ENCODE measurements at places on chromosomes 7 and 10. TPM values are rescaled to one million over a fixed set of nuclear protein-coding genes. Genes with fewer than 3 reads are reported as not detected.

- DNase-seq: peak; percentile 73
These were observed 141.6 kb downstream of the HIBADH start for GRCh38 chr7:27520815-27521790.

- DNase-seq: no peak
These were observed 56.3 kb upstream of the USP6NL start for GRCh38 chr10:11667756-11668155.

- DNase-seq: no peak
These were observed 526.4 kb downstream of the KIF20B start for GRCh38 chr10:90227786-90228185.

GRCh38 chr7:75981453-75982305, 12.7 kb downstream of the TMEM120A start:
- DNase-seq: no peak

DNA sequence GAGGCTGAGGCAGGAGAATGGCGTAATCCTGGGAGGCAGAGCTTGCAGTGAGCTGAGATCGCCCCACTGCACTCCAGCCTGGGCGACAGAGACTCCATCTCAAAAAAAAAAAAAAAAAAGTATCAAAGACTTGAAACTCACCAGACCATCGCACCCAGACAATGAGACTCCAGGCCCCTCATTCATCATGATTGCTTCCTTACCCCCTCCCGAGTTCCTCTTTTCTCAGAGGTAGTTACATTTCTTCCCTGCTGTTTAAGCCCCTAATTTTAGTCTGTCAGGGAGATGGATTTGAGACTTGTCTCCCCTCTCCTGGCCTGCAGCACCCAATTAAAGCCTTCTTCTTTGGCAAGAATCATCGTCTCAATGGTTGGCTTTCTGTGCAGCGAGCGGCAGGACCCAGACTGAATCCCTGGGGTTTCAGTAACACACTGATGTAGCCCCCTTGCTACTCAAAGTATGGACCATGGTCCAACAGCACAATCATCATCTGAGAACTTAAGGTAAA, 19.4 kb upstream of the TPST1 start:
- no peak for DNase-seq

GRCh38 chr10:132135053-132135872, 51.5 kb upstream of the DPYSL4 start:
- DNase-seq: no peak

DNA sequence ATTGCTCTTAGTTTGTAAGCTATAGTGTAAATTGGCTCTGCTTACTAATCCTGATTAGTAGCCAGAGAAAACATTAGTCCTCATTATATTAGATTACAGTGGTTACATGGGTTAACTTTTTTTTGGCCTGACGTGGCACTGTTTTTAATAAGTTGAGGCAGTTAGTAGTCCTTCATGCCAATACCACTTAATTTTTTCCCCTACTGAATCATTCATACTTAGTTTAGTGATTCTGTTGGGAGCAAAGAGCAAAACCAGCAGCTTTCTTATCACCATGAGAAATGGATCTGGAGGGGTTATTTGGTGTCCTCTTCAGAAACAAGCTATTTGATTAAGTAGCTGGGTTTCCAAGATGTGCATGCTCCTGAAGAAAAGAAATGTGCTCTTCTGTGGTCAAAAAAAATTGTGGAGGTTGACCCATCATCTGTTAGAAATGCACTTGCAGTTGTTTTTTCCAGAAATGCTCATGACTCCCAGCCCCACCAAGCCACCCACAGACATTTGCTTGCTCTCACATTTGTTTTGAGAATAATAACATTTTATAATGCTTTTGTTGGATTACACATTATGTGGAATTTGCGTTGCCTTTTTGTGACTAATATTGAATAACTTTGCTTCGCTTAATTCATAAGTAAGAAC, 258.5 kb downstream of the HDAC9 start:
- no peak for DNase-seq

- no peak for DNase-seq
These were observed 201.5 kb downstream of the ADAM12 start for GRCh38 chr10:126186766-126187165.

DNA sequence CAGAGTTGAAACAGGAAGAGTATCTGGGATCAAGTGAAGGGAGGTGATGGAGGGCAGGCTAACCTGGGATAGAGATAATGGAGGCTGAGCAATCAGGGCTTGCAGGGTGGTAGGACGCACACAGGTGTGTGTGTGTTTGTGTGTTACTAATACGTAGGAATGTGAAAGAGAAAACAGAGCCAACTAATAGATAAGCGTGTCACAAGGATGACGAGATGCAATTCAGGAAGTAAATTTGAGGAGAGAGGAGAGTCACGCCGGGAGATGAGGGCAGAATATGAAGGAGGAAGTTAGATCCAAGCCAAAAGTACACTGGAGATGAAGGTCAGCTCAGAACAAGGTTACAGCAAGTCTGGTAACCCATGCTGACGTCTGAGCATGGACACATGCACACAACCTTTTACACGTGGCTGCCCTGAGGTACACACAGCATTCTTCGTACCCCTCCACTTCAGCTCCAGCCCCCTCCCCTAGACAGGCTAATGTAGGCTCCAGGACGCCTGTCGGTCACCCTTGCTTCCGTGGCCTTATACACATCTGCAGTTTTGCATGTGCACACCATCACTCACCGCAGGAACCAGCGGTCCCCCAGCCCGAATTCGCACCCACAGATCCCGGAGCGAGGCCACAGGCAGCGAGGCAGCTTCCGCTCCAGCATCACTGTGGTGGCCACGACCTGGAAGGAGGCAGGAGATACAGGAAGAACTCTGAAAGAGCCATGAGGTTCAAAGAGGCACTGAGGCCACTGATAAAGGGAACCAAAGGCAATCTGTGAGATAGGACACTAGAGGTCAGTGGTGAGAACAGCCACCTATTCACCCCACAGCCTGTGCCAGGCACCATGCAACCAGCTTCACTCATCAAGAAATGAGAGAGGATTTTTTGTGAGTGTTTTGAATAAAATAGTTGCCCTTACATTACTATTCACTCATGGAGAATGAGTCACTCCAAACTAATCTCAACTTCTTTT, 23.7 kb upstream of the TRPV6 start:
- no peak for DNase-seq

DNA sequence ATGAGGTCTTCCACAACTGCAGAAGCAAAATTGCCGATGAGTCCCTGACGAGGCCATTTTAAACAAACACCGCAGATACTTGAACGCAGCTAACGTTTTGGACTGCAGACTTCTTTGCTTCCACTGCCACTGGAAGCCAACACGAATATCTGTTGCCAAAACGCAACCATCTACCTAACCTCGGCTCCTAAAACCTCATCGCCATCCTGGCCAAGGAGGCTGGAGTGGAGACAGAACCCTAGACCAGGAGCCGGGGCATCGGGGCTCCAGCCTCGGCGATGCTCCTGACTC, 493 bp downstream of the WDR91 start:
- peak; percentile 11 for DNase-seq

GRCh38 chr7:50022451-50022850, 70.6 kb downstream of the ZPBP start:
- no peak for DNase-seq

GRCh38 chr10:124688889-124689670, 55.1 kb downstream of the FAM53B start:
- DNase-seq: no peak

DNA sequence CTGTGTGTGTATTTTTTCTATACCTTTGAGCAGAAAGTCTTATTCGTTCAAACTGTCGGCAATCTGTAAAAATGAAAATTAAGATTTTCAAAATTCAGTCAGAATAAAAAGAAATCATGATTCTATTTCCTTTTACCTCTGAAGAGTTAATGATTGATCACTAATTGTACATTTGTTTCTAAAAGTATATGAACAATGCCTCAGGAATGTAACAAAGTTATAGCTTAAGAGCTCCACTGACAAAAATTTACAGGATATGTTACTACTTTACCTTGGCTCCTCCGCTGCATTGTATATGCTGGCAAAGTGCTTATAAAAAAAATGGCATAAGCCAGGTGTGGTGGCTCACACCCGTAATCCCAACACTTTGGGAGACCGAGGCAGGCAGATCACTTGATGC, 225.7 kb downstream of the VTI1A start:
- no peak for DNase-seq

GRCh38 chr7:94247970-94248369, 146.7 kb upstream of the COL1A2 start:
- no peak for DNase-seq

GRCh38 chr7:76179686-76180085, 22.0 kb upstream of the SRRM3 start:
- DNase-seq: no peak

DNA sequence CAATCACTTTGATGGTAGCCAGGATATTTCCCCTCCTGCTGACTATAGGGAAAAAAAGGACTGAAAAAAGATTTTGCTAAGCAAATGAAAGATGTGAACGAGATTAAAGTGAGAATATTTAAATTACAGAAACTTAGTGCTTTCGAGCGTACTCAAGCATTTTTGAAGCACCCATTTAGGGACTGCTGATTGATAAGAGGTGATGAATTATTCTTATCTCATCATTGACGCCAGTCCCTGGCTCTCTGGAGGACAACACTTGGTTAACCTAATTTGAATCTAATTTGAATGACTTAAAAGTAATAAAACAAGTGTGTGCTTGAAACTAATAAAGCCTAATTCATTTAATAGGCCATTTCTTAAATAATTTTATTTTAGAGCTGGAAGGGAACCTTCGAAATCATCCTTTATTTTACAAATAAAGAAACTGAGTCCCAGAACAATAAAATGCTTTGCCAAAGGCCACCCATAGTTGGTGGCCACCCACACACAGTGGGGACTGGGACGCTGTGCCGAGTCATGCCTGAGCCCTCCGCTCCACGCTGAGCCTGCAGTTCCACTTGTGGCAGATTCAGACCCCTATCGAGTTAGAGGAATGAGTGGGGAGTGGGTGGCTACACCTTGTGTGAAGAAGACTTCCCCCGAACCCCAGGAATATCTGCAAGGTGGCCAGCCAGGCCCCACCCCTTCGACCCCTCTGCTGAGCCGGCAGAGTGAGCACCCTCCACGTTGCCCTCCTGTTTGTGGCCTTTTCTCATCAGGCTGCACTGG, 61.1 kb upstream of the SAMD8 start:
- no peak for DNase-seq

GRCh38 chr7:158461824-158462223, 125.8 kb downstream of the PTPRN2 start:
- DNase-seq: no peak

DNA sequence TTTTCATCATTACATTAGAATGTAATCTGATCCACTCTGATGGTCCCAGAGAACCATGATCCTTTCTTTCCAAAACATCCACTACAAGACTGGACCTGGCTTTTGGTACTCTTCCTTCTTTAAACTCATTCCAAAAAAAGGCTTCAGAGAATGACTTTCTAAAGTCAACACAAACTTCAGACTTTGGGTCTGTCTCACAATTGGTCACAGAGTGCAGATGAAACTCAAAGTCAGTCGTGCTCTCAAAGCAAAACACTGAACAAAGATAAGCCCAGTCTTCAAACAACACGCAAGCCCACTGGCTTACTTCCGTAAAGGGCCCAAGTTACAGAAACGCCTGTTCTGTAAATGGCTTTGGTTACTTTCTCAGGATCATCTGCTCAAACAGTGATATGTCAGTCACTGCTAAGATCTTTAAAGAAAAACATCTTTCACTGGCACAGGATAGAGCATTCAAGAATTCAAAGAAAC, 250.9 kb upstream of the MKLN1 start:
- DNase-seq: no peak

DNA sequence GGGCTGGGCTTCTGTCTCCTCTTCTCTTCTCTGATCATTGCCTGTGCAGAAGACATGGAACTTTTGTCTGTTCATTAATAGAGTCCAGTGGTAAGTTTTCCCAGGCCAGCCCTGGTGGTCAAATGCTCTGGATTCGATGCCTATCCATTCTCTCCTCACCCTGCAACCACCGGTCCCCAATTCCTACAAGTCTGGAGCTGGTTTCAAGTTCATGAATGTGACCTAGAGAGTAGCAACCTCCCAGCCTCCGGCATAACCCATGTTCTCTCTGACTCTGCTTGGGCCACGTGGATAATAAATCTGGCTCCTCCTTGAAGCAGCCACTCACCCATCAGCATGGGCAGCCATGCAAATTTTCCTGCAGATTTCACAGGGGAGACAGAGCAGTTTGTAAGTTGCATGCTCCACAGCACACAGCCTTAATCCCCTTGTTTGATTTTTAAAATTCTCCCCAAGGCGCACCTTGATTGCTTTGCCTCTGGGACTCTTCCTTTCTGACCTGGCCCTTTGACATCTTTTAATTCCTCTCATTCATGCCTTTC, 37.3 kb upstream of the PDZD8 start:
- DNase-seq: no peak

DNA sequence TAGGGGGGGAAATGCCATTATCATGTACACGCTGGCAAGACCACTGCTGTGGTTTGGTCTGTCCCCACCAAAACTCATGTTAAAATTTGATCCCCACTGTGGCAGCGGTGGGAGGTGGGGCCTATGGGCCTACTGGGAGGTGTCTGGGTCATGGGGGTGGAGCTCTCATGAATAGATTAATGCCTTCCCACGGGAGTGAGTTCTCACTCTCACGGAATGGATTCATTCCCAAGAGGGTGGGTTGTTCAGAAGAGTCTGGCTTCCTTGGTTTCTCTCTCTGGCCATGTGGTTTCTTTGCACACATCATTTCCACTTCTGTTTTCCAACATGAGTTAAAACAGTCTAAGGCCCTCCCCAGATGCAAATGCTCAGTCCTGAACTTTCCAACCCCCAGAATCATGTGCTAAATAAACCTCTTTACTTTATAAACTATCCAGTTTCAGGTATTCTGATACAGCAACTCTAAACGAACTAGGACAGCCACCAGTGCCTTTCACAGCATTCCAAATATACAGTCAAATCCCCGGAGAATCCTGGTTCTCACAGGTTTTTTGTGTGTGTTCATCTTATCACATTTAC, 44.3 kb downstream of the SMURF1 start:
- DNase-seq: no peak

DNA sequence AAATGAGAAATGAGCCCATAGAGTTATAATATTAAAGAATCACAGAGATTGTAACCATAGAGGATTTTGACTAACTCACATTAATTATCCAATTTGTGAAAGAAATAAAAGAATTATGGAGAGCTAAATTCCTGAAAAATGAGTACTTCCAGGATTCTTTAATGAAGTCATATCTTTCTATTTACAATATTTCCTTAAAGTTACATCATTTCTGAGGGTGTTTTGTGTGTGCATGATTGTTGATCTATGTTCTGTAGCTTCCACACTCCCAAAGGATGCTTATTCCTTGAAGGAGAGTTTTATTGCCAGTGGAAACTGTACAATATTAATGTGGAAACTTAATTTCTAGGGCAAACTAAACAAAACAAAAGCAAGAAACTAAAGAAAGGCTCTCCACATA, 299.6 kb downstream of the MDFIC start:
- no peak for DNase-seq

- DNase-seq: no peak
These were observed 18.1 kb upstream of the KNDC1 start for GRCh38 chr10:133141958-133142340.

Gene SPDYE2B
- not detected for polyA plus RNA-seq

Gene ALKBH4
- polyA plus RNA-seq: 11.8 TPM

Gene TMEM273
- 27.3 TPM for polyA plus RNA-seq

Gene ANXA8L1
- 12.0 TPM for polyA plus RNA-seq

Gene FFAR4
- polyA plus RNA-seq: 0.25 TPM

Gene LMOD2
- polyA plus RNA-seq: not detected

Gene MMP21
- polyA plus RNA-seq: not detected

Gene PDCD4
- polyA plus RNA-seq: 81.0 TPM

Gene SPDYE5
- polyA plus RNA-seq: 0.06 TPM

Gene TAS2R5
- 0.87 TPM for polyA plus RNA-seq

Gene SLC26A4
- 0.37 TPM for polyA plus RNA-seq

Gene TACC2
- 82.7 TPM for polyA plus RNA-seq

Gene AKR1C8
- polyA plus RNA-seq: not detected

Gene FAM237B
- not detected for polyA plus RNA-seq

Gene ARPC1B
- polyA plus RNA-seq: 184 TPM

Gene STMP1
- 34.2 TPM for polyA plus RNA-seq

Gene SLC35G1
- polyA plus RNA-seq: 4.0 TPM

Gene CFAP46
- polyA plus RNA-seq: not detected

All from urinary bladder (tissue), 4 donors.